GM06990 (cell line): ENCODE measurements at places on chromosomes 2 and 18.

- DNase-seq: no peak
Measured at GRCh38 chr2:38692636-38693318, 26.9 kb downstream of the GALM start.

- DNase-seq: no peak
Measured at GRCh38 chr2:113901943-113902342, 12.1 kb downstream of the ACTR3 start.

GRCh38 chr2:36650031-36650829 lies 46.3 kb upstream of the VIT start:
- DNase-seq: no peak

DNA sequence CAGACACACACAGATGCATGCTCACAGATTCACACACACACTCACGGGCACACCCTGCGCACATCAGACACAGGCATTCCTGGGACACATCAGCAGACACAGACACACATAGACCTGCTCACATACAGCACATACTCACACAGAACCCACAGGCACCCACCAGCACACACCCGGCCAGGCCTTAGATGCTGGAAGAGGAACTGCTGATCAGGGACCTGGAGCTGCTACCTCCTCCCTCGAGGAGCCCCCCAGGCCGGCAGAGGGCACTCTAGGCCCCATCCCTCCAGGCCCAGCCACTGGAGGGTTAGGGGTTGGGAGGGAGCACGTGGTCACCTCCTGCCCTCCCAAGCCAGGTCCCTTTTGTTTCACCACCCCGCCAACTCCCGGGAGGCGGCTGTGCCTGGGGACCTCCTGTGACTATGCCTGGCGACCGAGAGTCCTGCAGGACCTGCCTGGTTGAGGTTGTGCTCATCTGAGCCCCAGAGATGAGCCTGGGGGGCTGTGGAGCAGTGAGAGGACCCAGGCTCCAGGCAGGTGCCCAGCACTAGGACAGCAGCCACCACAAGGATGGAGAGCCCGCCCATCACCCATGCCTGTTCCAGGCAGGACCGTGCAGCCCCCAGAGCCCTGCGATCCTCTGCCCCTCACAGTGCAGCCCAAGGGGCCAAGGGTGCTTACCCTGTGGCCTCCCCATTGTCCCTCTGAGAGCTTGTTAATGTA lies 21.0 kb upstream of the PTMA start:
- peak; percentile 70 for DNase-seq

GRCh38 chr2:41782306-41783158 lies 265.3 kb upstream of the PKDCC start:
- no peak for DNase-seq

- DNase-seq: no peak
Measured at GRCh38 chr2:9745153-9745899, 97.9 kb upstream of the TAF1B start.

DNA sequence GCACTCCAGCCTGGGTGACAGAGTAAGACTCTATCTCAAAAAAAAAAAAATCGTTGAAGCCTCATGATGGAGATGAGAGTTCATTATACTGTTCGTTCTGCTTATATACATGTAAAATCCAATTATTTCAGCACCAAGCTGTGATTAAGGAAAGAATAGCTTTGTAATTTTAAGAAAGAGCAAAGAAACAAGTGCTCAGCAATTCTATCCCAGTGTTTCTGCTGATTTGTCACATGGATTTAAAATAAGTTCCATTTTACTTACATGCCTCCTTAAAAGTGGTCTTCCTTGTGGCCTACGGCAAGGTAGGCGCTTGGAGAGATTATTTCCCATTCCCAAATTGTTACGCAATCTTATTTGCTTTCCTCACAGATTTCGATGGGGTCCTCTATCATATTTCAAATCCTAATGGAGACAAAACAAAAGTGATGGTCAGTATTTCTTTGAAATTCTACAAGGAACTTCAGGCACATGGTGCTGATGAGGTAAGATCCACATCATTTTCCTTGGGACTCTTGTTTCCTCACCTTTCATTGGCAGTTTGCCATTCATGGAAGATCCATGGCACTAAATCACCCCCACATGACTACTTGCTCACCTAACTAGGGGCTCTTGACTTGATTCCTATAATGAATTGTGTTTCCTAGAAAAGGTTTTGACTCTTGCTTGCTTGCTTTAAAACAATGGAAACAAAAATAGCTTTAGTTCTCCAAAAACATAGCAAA lies 11.5 kb downstream of the ARPC2 start:
- no peak for DNase-seq

- DNase-seq: no peak
Measured at GRCh38 chr2:234694244-234695013, 197.5 kb upstream of the ARL4C start.

DNA sequence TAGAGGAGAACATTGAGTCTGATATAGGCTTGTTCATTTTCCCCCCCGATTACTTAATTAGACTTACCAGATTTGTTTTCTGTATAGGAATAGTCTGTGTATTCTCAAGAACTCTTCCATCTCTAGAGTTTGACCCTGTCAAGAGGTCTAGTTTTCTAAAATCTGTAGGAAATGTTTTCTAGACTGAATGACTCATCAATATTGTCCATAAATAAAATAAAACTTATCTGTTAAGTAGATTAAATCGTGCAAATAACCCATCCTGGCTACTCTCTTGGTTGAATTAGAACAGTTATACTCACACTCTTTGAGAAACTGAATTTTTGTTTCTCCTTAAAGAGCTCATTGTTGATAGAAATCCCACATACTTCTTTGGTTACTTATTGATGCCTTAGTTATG lies 299.2 kb upstream of the CWC22 start:
- DNase-seq: no peak

DNA sequence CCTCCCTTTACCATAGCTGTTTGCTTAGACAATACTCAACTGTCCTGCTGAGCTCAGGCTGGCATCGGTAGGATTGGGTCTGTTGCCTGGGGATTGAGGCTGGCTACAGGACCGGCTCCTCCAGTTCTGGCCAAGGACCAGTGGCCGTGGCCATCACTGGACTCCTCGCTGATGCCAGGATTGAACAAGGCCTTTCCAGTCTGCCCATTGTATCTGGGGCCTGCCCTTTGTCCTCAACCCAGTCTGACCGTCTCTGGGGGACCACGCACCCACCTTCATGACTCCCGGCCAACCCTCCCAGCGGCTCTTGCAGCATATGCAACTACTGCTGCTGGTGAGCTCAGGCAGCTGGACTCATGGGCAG lies 28.7 kb downstream of the SH2D6 start:
- DNase-seq: no peak

DNA sequence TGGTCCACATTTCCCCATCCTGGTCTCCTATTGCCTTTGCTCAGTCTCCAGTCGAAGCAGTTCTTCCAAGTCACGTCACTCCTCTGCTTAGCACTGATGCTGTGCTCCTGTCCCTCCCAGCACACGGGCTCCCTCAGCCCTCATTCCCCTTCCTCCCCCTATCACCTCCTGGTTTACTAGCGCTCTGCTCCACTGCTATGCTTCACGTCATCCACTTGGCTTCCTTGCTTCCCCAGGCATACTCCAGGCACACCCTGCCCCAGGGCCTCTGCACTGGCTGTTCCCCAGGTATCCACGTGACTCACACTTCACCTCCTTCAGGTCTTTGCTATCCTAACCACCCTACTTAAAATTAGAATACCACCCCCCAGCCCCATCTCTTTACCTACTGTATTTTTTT lies 269.3 kb downstream of the GLI2 start:
- no peak for DNase-seq

- DNase-seq: no peak
Measured at GRCh38 chr2:84996909-84997308, 25.9 kb downstream of the KCMF1 start.

GRCh38 chr18:48608581-48608980 lies 69.8 kb downstream of the CTIF start:
- DNase-seq: no peak

DNA sequence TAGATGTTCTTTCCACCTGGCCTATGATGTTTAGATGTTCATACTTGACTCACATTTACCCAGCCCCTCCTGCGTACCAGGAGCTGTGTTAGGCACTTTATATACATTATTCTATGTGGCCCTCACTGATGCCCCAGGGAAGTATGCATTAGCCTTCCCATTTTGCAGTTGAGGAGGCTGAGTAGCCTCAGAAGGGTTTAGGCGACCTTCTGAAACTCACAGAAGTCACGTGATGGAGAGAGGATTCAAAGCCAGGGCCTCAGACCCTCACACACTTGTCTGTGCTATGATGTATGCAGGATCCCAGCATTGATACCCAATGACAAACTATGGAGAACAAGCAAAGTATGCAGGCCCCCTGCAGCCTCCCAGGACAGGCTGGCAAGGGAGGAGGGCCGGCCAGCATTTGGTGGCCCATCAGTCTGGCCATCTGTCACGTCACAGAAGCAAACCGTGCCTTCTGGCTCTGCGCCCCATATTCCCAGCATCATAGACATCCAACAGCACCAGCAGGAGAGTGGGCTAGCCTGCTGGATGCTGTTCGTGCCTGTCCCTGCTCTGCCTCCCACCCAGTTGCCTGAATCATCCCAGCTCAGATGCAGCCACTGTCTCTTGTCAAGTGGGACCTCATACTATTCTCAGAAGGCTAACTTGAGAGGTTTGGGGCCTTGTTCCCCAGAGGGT lies 33.6 kb downstream of the EHD3 start:
- DNase-seq: no peak
